ENCODE measurements at places on chromosomes 11 and 22. TPM values are rescaled to one million over a fixed set of nuclear protein-coding genes. Genes with fewer than 3 reads are reported as not detected.

Gene PTPN5
- polyA plus RNA-seq, result not detected

Gene B3GAT1
- polyA plus RNA-seq, result not detected

Gene FUT4
- 0.76 TPM for polyA plus RNA-seq

Gene CDCA5
- 111 TPM for polyA plus RNA-seq

Gene MMP12
- polyA plus RNA-seq, result not detected

Gene IGLL5
- polyA plus RNA-seq, result not detected

Gene CBLIF
- not detected for polyA plus RNA-seq

Gene GPR83
- not detected for polyA plus RNA-seq

Gene OR9G1
- not detected for polyA plus RNA-seq

Gene CREBZF
- 25.9 TPM for polyA plus RNA-seq

Gene IFT27
- 28.7 TPM for polyA plus RNA-seq

Gene AGBL2
- 2.5 TPM for polyA plus RNA-seq

Gene CD6
- polyA plus RNA-seq, result 6.8 TPM

Gene SCGB1A1
- not detected for polyA plus RNA-seq

Gene ZNF143
- polyA plus RNA-seq, result 16.6 TPM

Gene VSIG10L2
- polyA plus RNA-seq, result not detected

Gene ST13
- 251 TPM for polyA plus RNA-seq

Gene C22orf31
- not detected for polyA plus RNA-seq

Gene C11orf16
- polyA plus RNA-seq, result 0.32 TPM

Measured in GM12878 (cell line).